T-helper 1 cell treated with Interleukin-12 subunit alpha and Interleukin-12 subunit beta and Interleukin-4 antibody, amounts not matched to agents 30 ng/mL and 1 ng/mL, for 36 hours (primary cell): ENCODE measurements at places on chromosomes 2 and 18. TPM values are rescaled to one million over a fixed set of nuclear protein-coding genes. Genes with fewer than 3 reads are reported as not detected.

The MC5R gene
- 0.15 TPM in 1 of 2 replicates, not detected in the other for total RNA-seq

The FRZB gene
- total RNA-seq: not detected in 2 replicates

The MOGAT1 gene
- not detected in 2 replicates for total RNA-seq

The LRRC30 gene
- total RNA-seq: not detected in 2 replicates

The GRHL1 gene
- 1.1 and 1.8 TPM in 2 replicates for total RNA-seq
